ENCODE measurements at places on chromosomes 7 and 10.

GRCh38 chr10:3805201-3805790, 20.3 kb upstream of the KLF6 start:
- no peak for DNase-seq

DNA sequence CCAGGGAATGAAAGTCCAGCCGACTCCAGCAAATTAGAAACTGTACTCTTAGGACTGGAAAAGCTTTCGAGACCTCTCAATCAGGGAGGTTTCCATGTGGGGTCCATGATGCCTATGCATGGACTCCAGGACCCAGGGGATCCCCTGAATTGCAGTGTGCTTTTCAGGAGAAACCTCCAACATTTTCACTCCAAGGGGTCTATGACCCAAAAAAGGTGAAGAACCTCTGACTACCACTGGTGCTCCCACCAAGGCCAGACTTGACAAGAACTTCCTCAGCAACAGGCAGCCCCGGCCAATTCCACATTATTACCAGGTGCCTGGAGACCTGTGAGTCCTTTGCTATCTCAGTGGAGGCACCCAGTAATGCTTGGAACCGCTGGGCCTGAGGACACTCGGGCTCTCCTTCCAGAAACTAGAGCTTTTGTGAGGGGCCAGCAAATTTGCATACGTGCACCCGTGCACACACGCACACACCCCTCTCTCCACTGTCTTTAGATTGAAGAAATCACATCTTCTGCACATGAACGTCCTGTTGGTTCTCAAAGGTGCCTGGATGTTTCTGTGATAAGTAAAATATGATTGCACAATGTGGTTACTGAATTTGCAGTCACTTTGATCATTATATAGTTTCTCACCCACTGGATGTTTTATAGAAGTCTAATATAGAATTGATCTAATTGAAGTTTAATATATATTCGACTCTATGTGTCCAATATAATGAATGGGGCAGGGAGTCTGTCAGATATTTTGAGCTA, 54.7 kb downstream of the SYPL1 start:
- no peak for DNase-seq

GRCh38 chr7:123537026-123537642, 2.7 kb upstream of the IQUB start:
- DNase-seq: no peak

DNA sequence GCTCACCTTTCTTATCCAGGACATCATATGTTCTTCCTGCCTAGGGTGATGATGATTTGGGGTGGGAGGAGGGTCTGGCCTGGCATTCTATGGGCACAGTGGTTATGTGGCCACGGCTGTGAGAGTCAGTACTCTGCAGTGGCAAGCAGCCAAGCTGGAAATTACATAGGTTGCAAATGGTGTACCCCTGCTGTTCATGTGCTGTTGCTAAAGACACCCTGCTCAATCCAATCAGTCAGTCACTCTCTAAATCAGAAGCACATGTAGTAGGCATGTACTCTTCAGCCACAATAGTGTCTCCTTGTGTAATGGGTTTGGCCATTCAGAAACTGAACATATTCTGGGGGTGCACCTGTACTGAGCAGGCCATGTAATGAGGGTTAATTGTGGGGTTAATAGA, 449.1 kb upstream of the ANKRD30A start:
- DNase-seq: no peak

GRCh38 chr10:36202881-36203280, 560.8 kb upstream of the FZD8 start:
- DNase-seq: no peak

DNA sequence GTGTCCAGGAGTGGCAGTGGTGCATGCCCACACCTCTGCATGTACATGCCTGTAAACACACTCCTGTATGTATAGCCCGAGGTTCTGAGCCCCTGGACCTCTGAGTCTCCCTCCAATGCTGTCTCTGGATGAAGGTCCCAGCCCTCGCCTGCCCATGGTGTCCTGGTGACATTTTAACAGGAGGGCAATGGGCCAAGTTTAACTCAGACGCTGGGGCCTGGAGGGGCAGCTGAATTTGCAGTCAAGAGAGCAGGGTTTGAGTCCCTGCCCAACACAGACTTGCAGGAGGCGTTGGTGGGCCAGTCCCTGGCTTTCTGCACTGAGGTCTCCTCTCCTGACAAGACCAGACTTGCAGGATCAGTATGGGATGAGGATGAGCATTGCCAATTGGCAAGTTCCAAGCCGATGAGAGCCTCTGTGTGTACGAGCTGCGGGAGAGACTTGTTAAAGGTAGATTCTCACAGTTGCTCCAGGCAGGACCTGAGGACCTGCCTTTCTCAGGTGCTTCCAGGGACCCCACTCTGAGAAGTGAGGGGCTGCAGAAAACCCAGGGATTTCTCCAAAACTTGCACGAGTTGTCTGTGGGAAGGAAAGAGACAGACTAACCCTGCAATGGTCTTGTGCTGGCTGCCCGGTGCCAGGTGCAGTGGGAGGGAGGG, 141.9 kb downstream of the ELFN1 start:
- DNase-seq: no peak

GRCh38 chr10:23238015-23238414, 45.9 kb downstream of the PTF1A start:
- no peak for DNase-seq

DNA sequence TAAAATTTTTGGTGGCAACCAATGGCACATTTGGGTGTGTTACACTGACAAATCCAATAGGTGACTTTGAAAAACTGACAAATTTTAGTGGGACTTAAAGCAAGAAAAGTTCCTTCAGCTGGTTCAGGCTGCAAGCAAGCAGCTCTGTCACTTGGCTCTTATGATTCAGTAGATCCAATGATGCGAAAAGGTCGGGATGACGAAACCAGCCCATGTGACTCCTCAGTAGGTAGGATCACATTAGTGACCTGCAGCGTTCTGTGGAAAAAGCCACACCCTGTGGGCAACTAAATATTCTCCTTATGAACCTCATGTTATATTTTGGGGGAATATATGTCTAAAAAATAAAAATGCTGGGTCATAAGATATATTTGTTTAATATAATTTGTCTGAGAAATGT, 13.3 kb upstream of the TSGA13 start:
- no peak for DNase-seq

DNA sequence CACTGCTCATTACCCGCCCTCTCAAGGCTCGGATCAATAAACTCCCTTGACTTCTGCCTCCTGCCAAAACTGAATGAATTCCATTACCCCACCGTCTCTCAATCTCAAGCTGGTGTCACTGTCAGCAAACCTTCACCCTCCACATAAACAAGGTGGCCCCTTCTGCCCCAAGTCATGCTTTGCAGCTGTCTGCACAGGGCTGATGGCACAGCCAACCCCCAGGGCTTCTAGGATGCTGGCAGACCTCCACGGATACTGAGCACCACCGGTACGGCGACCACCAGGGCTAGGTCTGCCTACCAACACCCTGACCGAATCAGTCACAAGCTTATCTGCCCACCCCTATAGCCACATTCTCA, 46.1 kb downstream of the PARD3 start:
- no peak for DNase-seq

DNA sequence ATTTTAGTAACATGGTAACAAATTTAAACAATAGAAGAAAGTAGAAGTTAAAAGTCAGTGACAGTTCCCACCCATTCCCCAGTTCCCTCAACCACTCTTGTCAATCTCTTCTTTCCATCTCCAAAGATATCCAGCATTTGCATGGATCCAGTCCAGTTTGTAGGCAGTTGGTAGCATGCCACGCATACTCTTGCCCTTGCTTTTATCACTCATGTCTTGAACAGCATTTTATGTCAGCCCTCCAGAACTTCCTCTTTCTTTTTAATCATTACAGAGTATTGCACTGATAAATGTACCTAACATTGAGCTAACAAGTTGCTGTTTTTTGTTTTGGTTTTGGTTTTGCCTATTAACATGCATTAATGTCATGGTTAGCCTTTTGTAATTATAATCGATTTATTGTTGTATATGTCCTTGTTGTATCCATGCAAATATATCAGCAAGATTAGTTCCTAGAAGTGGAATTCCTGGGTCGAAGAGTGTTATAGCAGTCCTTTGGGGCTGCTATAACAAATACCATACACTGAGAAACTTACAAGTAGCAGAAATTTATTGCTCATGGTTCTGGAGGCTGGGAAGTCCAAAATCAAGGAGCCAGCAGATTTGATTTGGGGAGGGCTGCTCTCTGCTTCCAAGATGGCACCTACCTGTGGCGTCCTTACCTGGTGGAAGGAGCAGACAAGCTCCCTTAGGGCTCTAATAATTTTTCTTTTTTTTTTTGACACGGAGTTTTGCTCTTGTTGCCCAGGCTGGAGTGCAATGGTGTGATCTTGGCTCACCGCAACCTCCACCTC, 25.7 kb downstream of the CHST3 start:
- DNase-seq: no peak

GRCh38 chr7:93758631-93759030, 131.9 kb downstream of the TFPI2 start:
- DNase-seq: no peak

- no peak for DNase-seq
These were observed 164.8 kb downstream of the C7orf25 start for GRCh38 chr7:42747044-42747443.

DNA sequence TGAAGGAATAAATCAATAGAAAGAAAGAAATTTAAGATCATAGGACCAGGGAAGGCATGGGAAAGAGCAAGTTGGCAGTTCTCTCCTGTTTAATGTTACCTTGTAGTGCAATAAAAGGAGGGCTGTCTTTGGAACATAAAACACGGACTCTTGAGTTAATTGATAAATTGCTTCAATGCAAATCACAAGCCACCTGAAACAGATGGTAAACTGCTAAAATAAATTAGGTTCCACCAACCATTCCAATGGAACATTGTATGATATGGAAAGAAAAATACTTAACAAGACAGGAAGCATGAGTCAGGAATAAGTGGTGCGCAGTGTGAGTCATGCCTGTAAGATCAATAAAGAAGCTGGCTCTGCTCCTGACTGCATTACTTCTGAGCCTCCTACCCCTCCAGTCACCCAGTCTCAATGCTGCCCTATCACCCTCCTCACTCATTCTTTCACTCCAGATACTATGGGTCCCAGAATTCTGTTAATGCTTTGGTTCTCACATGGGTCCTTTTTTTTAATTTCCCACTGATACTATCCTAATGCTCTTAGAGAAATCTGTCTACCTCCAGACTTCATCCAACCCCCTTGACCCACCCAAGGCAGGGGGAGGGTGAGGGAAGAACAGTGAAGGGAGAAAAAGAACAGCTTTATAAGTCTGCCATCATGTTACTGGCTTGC, 78.9 kb downstream of the LRRC17 start:
- DNase-seq: no peak

All from stimulated activated CD8-positive, alpha-beta memory T cell treated with anti-CD3 and anti-CD28 coated beads, Interleukin-4, amount 100 ng/mL, for 48 hours (primary cell).